Smooth muscle cell of trachea (primary cell): ENCODE measurements at places on chromosomes 1 and 21. TPM values are rescaled to one million over a fixed set of nuclear protein-coding genes. Genes with fewer than 3 reads are reported as not detected.

SLC6A9 gene
- 1.6 and 7.4 TPM in 2 replicates for total RNA-seq

USH2A gene
- total RNA-seq: under 0.01 TPM in 1 of 2 replicates, not detected in the other

SMG7 gene
- total RNA-seq: 25.0 and 28.0 TPM in 2 replicates

TNFRSF9 gene
- total RNA-seq: 0.17 TPM in 1 of 2 replicates, not detected in the other

CD1D gene
- total RNA-seq: 0.50 TPM in 1 of 2 replicates, not detected in the other

IL10RB gene
- total RNA-seq: 55.6 and 60.4 TPM in 2 replicates

MAP3K21 gene
- total RNA-seq: 0.66 and 0.73 TPM in 2 replicates
